ENCODE measurements at places on chromosomes 3 and 15.
A peak's percentile ranks its signal among the peaks of the same experiment; 100 is the strongest.

GRCh38 chr3:168545591-168545990 lies 449.9 kb upstream of the GOLIM4 start:
- no peak for DNase-seq

GRCh38 chr3:41327718-41328117 lies 128.4 kb downstream of the CTNNB1 start:
- DNase-seq = no peak

GRCh38 chr3:137081711-137082110 lies 123.9 kb downstream of the IL20RB start:
- no peak for DNase-seq

- DNase-seq = no peak
These were observed 93.7 kb upstream of the RBMS3 start for GRCh38 chr3:29186982-29187725.

DNA sequence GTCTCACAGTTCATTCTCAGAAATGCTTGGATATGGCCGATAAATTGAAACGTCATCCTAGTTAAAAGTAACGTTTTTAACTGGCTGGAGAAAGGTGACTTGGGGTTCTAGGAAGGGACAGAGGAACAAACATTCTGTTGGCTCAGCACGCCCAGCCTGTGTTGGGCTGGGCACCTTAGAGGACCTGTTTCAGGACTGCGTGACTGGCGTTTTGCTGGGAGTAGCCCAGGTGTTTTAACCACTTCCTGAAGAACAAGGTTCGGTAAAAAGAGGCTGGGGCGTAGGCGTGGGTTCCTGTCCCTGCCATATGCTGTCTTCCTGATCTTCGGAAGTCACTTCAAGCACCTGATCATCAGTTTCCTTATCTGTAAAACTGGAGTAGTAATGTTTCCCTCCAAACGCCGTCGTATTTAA lies 1.1 kb upstream of the TLNRD1 start:
- DNase-seq = no peak

GRCh38 chr15:60419753-60420152 lies 22.0 kb upstream of the ANXA2 start:
- DNase-seq = no peak

DNA sequence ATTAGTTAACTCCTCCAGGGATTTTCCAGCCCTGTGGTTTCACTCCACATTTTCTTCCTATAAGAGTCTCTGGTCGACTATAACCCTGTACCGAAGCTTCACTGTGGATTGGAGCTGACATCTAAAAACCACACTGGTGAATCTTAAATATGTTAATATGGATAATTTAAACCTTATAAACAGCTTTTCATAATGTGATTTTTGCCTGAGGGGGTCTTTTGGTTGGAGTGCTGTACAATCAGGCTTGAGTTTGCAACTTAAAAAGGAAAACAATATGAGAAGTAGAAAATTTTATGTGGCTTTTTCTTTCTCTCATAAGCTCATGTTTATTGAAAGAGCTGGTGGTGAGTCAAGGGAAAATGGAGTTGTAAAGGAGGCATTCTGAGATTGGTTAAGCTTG lies 313.7 kb downstream of the VPS13C start:
- DNase-seq = no peak

- no peak for DNase-seq
These were observed 744.0 kb upstream of the SGO1 start for GRCh38 chr3:20930034-20930433.

DNA sequence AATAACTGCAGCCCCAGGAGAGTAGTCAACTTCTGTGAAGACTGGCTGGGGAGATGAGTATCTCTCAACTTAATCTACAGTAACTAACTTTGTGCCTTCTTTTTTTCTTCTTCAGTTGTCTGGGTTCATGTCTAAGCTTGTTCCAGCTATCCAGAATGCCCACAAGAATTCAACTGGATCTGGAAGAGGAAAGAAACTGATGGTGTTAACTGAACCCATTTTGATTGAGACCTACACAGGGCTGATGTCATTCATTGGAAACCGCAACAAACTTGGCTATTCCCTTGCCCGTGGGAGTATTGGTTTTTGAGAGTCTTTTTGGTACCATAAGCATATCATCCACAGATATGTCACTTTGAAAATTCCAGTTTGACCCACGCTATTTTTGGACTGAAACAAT lies 148.7 kb downstream of the TPRG1 start:
- no peak for DNase-seq

DNA sequence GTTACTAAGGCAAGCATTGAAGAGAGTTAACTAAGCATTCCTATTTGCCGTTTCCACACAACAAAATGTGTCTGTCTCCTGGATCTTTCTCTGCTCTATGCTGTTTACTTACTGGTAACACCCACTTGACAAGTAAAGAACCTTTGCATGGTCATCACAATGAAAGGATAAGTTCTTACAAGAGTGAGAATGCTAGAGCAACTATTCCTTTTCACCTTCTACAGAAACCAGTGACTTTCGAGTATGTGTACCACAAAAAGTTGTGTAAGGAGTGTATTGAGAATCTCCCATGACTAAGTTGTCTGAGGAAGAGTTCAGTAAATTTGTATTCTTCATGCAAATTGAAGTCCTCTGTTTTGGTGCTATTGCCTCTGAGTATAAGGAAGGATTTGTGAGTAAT lies 10.8 kb downstream of the TIPARP start:
- no peak for DNase-seq

DNA sequence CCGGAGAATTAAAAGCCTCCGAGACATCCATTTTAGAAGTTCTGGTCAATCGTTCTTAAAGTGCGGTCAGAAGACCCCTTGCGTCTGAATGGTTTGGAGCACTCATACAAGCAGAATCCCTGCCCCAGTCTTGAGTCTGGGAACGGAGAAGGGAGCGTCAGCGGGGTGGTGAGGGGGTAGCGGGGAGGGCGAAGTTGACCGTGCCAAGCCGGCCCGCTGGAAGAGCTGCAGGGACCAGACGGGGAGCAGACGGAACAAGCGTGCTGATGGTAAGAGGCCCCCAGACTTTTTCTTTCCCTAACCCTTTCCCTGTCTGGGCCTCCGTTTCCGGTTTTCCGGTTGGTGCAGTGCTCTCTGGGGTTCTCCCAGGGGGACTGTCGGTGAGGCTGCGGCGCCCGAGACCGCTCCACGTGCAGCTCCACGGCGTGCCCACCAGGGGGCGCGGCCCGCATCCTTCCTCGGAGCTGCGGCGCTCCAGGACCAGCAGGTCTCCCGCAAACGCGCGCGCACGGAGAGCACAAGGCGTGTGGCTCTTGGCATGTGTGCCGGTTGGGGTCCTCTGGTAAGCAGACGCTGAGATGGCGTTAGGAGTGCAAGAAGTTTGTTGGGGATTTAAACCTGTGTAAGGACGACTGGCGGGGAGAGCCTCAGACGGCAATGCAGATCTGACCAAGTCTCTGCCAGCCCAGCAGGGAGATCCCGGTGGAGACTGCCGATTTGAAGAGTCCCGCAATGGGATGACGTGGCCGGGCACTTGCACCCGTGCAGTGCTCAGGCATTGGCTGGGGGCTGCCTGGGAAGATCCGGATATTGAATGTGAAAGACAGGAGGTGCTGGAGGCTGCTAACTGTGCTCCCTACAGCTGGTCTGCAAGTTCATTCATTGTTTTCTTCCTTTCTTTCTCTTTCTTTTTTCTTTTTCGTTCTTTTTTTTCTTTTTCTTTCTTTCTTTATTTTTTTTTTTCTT lies 19.2 kb upstream of the CORO2B start:
- DNase-seq = peak; percentile 78

GRCh38 chr3:182046166-182046764 lies 334.5 kb downstream of the SOX2 start:
- no peak for DNase-seq

- no peak for DNase-seq
These were observed 21.9 kb downstream of the AKAP13 start for GRCh38 chr15:85402195-85402881.

DNA sequence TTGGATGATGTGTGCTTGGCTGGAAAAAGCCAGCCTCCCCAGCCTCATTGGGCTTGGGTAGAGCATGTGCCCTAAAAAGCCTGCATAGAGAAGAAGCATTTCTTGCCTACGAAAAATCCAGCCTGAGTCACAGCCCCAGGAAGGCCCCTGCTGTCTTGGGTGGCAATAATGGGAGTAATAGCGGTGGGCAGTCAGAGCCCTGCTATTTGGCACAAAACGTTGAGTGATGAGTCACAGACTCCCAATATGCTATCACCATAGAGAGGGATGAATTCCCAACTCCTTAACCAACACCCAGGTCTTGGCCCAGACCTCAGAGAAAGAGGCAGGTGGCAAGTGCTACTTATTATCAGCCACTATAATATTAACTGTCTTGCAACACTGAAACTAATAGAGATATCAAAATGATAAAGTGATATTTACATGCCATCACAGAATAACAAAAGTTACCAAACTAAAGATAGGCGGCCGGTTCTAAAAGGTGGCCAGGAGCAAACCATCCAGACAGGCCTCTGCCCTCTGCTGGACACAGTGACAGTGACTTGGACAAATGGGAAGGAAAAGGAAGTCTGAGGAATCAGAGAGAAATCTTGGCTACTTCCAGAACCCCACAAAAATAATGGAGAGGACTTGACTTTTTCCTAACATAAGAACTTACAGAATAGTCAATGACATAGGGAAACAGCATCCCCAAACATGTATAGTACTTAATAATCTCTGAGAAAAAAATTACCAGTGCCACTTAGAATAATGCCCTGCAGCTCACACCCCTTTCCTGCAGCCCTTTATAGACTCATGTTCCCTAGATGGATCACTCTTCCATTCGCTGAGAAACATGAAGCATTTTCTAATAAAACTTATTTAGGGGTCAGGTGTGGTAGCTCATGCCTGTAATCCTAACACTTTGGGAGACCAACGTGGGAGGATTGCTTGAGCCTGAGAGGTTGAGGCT lies 51.9 kb upstream of the MUC13 start:
- DNase-seq = no peak

GRCh38 chr3:56200251-56200650 lies 268.0 kb downstream of the ERC2 start:
- no peak for DNase-seq

GRCh38 chr3:148931574-148931973 lies 59.8 kb upstream of the GYG1 start:
- DNase-seq = no peak

GRCh38 chr3:63751459-63751858 lies 67.6 kb upstream of the C3orf49 start:
- no peak for DNase-seq

- DNase-seq = no peak
These were observed 135.1 kb upstream of the SEMA6D start for GRCh38 chr15:47582233-47582632.

- DNase-seq = no peak
These were observed 59.7 kb downstream of the RLBP1 start for GRCh38 chr15:89161666-89162065.

DNA sequence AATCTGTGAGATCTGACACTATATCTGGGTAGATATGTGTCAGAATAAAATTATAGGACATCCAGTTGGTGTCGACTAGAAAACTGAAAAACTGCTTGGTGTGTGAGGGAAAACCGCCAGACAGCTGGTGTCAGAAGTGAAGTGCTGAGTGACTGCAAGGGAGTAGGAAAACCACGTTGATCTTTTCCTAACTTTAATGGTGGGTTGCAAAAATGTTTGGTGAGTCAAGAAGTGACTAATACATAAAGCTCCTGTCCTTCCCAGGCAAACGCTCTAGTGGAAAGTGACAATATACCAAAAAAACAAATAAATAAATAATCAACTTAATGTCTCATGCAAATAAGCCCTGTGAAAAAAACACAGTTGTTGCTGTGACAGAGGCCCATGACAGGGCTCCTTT lies 7.3 kb upstream of the CD96 start:
- no peak for DNase-seq

DNA sequence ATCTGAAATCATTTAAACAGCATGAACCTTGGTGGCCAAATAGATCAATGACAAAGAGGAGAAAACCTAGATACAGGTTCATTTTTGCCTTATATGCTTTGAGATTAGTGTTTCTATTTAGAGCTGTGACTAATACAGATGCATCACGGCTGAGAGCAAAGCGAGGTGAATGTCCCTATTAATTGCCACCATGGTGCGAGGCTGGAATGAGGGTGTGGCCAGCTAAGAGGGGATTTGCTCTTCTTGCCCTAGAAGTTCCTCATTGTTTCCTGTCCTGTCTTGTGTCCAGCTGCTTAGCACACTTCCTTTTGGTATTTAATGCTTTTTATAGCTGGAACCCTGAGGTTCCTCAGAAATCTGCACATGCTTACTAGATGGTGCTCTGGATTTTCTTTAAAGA lies 339.1 kb upstream of the RGMA start:
- no peak for DNase-seq

DNA sequence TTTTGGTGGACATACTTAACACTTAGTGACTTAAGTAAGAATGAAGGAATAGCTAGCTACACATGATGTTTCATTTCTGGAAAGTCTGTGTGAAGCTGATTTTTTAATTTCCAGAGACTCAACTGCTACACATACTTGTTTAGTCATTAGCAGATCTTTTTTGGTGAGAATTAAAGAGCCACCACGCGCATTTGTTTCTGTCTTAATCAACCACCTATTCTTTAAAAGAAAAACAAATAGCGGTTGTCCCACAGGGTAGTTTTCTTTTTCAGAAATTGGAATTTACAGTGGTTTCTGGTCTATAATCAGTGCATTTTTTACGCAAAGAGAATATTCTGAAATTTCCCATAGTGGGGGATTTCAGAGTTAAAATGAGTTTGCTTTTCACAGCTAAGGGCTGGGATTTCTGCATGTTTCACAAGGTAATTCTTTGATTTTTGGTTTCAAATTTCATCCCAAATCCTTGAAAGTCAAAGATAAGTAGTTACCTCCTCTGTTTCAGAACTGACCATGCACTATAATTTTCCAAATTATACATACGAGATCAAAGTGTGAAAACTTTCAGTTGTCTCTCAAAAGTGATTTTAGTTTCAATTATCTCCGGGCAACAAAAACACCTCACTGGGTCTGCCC lies 631.0 kb upstream of the GRM7 start:
- DNase-seq = no peak

GRCh38 chr3:184133840-184134745 lies 1.1 kb upstream of the EIF2B5 start:
- peak; percentile 67 for DNase-seq

DNA sequence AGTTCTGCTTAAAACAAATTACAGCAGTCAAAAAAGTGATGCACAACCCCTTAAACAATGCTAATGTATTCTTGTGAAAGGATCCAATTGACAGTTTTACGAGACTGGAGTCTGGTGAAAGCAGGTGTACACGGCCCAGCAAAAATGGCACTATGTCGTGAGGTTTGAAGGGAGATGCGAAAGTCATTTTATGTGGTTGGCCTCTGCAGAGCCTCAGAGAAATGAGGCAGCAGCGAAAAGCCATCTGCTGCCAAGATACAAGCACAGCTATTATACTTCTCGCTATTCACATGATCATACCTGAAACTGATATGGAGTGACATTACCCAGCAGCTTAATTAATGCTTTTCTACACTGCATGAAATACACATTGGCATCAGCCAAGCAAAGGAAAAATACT lies 36.4 kb downstream of the MECOM start:
- DNase-seq = no peak

Measured in skin of body (tissue), 3 donors.